NCI-H1092 treated with DMSO at 0.1 percent for 48 hours (cell line): ENCODE measurements at places on chromosomes 16 and 17.

DNA sequence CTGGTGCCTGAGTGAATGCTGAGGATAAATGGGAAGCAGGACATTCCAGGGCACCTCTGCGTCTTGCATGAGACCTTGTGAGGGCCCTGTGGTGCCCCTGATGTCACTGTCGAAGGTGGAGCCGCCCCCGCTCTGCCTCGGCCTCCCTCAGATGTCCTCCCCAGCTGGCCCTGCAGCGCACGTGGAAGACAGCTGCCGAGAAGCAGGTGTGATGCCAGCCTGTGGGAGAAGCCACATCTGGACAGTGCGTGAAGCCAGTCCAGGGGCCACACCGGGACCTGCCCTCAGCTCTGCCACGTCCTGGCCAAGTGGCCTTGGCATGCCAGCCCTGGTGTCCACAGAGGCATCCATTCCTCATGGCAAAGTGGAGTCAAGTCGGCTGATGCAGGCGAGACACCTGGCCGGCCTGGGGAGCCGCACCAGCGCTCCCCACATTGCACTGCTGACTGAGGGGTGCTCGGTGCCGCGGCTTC is 21.6 kb upstream of the METRNL start:
- DNase-seq = no peak

- no peak for DNase-seq
These were observed 524.4 kb upstream of the CDH5 start for GRCh38 chr16:65842067-65842466.

GRCh38 chr17:78925234-78925633 is at the start of gene TIMP2:
Gene TIMP2 (minus strand): TSS chr17:78925387. CDS start chr17:78925088, 299 bp downstream.
- peak; percentile 84 for DNase-seq

- no peak for DNase-seq
These were observed 6.2 kb downstream of the BICDL2 start for GRCh38 chr16:3030222-3031212.

GRCh38 chr17:43020030-43020621 is 2.1 kb downstream of the VAT1 start:
- DNase-seq = no peak

GRCh38 chr17:43998552-43998951 is 5.9 kb upstream of the NAGS start:
- DNase-seq = no peak

GRCh38 chr17:9402590-9403199 is 172.9 kb downstream of the STX8 start:
- DNase-seq = no peak

GRCh38 chr17:67279115-67279514 is 34.1 kb upstream of the HELZ start:
- DNase-seq = no peak

DNA sequence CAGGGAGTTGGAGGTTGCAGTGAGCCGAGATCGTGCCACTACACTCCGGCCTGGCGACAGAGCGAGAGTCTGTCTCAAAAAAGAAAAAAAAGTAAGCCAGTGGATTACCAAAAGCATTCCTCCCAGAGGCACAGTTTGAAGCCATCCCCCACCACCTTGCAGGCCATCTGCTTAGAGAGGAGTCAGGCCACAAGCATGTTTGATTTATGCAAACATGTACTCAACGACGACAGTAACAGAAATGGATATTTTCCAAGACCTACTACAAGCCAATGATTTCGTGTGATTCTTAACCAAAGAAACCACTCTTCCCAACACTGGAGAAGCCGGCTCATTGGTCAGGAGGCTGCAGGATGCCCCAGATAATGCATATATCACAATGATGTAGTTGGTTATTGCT is 34.8 kb downstream of the MYH13 start:
- no peak for DNase-seq

GRCh38 chr16:58500430-58501241 is 693 bp downstream of the NDRG4 start:
- peak; percentile 20 for DNase-seq

DNA sequence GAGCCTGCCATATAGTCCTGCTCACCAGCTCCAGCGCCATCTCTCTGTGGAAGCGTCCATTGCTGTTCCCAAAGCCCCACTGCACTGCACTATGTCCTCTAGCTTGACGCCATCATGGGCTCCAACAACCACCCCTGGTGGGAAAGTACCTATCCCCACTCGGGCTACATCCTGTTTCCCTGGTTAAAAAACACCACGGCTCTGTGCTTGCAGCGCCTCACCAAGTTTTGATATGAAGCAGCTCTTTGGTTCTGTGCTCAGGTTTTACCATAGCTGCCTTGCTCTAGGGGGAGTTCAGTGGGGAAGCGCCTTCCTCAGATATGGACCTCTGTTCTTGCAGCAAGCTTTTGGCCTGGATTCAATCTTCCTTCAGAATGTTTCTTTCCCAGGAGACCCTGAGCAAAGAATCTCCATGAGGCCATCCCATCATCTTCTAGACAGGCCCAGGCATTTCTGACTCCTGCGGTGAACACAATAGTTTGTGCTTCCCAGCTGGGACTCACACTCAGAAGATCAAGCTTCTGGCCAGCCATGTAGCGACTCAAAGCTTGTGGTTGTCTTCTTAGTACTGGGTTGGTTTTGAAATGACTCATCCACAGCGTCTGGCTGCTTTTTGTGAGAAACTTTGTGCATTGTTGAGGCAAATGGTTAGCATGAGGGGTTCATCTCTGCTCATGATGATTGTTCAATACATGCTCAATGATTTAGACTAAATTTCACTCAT is 39.5 kb downstream of the DYNLRB2 start:
- no peak for DNase-seq

DNA sequence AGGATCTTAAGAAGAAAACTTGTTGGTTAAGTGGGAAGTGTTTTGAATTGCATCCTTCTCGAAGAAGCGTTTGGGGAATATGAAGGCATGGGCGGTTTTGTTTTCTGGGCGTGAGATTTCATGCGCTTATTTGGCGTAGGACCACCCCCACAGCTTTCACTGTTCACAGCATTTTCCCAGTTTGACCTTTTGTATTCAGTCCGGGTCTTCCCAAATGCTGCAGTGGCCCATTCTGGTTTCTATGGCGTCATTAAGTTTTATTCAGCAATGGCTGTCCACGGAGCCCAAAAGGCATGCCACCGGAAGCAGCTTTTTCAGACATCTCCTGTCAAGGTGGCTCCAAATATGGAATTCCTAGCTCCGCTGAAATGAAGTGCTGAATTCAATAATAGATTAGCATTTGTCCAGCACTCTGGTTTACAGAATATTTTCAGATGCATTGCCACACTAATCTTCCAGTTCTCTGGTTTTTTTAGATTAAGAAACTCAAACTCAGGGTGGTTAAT is 90.6 kb upstream of the FBXO47 start:
- DNase-seq = no peak

- no peak for DNase-seq
These were observed 24.6 kb upstream of the PABPN1L start for GRCh38 chr16:88891083-88891482.

GRCh38 chr16:11692651-11693050 is 24.4 kb downstream of the SNN start:
- no peak for DNase-seq

DNA sequence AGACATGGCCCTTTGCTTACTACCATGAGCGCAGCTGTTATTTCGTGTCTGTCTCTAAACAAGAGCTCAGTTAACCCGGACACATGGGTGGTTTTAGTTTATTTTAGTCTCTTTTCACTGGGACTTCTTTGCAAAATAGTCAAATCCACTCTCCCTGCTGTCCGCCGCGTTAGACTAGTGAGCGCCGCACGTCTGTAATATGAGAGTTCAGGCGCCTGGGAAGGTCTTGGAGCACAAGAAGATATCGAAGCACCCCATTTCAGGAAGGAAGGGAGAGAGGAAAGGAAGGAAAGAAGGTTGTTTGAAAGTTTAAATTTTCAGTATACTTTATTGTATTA is 111.0 kb upstream of the CHMP6 start:
- DNase-seq = no peak

DNA sequence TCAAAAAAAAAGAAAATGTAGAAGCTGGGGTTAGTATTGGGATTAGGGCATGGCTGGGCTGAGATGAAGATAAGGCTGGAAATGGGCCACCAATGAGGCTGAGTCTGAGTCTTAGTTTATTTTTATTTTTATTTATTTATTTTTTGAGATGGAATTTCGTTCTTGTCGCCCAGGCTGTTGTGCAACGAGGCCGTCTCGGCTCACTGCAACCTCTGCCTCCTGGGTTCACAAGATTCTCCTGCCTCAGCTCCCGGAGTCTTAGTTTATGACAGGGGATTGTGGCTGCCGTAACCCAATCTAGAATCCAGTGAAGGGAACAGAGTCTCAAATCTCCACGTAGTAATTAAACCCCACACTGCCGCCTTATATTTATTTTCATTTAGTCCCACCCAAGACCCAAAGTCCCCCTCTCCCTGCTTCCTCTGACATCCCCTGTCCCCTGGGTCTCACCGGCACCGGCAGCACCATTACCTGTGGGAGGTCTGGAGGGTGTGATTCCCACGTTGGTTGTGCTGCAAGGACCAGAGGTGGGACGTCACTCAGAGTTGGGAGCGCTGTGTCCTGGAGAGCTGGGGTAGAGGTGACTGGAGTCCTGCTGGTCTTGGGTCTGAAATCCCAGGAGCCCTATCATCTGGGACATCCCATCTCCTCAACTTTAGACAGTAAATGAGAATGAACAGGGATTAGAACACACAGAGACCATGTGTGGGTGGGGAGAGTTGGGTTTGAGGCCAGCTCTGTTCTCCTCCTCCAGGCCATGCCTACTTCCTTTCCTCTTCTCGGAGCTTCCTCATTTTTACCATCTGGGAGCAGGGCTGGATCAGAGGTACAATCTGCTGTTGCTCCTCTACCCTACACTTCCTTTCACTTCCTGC is at the start of gene CLEC10A:
TSS of gene CLEC10A (minus strand) at position 671 of the 875 bp plus-strand sequence. CDS start 1,439 bp downstream, outside the sequence.
- no peak for DNase-seq

- DNase-seq = peak; percentile 82
These were observed 74.6 kb downstream of the CMC2 start for GRCh38 chr16:80931801-80932707.
